Stimulated activated CD4-positive, alpha-beta T cell treated with anti-CD3 and anti-CD28 coated beads, Interleukin-4, amount 100 ng/mL, for 24 hours (primary cell): ENCODE measurements at places on chromosomes 11 and 22.

- no peak for DNase-seq
These were observed 156.5 kb upstream of the SOX6 start for GRCh38 chr11:16512899-16513241.

DNA sequence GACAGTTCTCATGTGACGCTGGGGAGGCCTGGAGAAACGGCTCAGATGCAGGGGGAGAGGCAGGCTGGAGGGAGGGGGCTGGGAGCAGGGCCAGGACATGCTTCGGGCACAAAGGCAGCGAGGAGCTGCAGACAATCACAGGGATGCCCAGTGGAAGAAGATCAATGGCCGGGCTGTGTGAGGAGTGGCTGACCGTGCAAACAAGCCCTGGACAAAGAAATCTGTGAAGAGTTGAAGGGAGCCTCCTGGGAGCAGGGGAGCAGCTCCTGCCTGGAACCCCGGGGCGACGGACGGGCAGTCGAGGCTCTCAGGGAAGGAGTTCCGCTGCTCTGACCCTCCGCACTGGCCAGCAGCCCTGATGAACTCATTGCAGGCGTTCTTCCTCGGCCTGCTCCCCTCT, 126.7 kb upstream of the B3GAT1 start:
- no peak for DNase-seq

GRCh38 chr11:79043726-79044125, 397.1 kb downstream of the TENM4 start:
- no peak for DNase-seq

- DNase-seq: no peak
These were observed 949 bp downstream of the TP53AIP1 start for GRCh38 chr11:128941573-128942271.

GRCh38 chr22:44693756-44694155, 8.2 kb upstream of the PRR5 start:
- DNase-seq: no peak

- no peak for DNase-seq
These were observed 38.1 kb downstream of the LARGE2 start for GRCh38 chr11:45960387-45961095.

- DNase-seq: no peak
These were observed 10.9 kb downstream of the TRIM22 start for GRCh38 chr11:5700421-5701054.

GRCh38 chr22:37353839-37354238, 71.5 kb downstream of the CYTH4 start:
- no peak for DNase-seq

GRCh38 chr11:42770444-42771065, 541.2 kb upstream of the API5 start:
- DNase-seq: no peak

DNA sequence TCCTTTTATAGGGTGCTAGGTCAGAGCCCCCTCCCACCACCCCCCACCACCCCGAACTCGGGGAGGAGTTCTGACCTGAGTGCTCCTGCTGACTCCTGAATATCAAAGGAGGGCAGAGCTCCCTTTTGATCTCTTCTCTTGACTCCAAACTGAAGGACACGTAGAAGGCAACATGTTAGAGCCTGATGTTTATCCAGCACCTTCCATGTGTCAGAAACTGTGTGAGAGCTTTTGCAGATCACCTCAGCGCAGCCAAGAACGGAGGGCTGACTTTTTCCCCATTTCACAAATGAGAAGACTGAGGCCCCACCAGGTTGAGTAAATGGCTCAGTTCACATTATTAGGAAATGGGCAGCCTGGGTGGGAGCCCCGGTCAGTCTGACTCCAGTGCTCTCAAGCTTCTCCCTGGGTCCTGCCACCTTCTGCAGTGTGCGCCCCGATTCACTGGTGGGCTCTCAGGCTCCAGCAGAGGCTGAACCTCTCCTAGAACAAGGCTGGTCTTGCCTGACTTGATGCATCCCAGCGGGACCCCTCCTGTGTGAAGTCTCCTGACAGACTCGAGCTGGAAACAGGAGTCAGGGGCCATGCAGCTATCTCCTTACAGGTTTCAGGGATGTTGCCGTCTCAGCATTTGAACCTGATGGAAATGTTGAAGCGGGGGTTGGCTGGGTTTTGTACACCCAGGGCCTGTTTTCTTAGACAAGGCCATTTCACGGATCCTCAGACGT, 98.5 kb downstream of the TSPAN18 start:
- DNase-seq: no peak

DNA sequence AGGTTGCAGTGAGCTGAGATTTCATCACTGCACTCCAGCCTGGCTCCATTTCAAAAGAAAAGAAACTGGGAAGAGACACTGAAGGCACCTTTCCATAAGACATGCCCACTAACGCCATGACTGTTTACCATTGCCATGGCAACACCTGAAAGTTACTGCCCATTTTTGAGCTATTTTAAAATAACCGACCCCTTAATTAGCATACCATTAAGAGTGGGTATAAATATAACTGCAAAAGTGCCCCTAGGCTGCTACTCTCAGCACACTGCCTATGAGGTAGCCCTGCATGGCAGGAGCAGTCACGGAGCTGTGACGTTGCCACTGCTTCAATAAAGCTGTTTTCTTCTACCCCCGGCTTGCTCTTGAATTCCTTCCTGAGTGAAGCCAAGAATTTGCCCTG, 9.9 kb upstream of the RNASEH2C start:
- no peak for DNase-seq

DNA sequence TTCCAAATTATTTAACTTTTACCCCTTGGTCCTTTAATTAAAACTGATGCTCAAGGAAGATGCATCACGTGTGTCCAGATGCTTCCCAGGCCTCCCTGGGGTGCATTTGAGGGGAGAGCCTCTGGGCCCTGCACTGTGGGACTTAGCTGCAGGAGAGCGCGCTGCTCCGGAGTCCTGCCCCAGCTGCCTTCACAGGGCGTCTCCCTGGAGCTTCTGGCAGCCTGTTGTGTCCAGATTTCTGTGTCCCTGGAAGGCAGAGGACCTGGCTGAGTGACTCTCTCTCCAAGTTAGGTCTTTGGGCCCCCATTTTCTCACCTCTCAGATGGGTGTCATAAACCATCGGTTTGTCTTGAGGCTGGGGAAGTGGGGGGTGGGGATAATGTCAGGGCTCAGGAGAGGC, 3.0 kb downstream of the ARHGAP8 start:
- DNase-seq: no peak

DNA sequence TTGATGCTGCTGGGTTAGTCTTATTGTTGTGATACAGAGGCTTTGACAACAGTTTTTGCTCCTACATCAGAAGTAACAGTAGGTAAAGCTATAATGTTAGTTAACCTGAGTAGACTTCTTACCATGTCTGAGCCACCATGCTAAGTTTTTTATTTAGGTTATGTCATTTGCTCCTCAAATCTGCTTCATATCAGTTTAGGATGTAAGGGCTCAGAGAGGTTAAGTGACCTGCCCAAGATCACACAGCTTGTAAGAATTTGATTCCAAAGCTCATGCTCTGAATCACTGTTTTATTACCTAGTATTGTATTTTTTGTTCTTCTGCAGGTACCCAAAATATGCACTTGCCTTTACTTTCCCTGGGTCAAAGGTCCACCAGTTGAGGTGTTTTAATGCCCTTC, 161.7 kb downstream of the COMMD9 start:
- DNase-seq: no peak

DNA sequence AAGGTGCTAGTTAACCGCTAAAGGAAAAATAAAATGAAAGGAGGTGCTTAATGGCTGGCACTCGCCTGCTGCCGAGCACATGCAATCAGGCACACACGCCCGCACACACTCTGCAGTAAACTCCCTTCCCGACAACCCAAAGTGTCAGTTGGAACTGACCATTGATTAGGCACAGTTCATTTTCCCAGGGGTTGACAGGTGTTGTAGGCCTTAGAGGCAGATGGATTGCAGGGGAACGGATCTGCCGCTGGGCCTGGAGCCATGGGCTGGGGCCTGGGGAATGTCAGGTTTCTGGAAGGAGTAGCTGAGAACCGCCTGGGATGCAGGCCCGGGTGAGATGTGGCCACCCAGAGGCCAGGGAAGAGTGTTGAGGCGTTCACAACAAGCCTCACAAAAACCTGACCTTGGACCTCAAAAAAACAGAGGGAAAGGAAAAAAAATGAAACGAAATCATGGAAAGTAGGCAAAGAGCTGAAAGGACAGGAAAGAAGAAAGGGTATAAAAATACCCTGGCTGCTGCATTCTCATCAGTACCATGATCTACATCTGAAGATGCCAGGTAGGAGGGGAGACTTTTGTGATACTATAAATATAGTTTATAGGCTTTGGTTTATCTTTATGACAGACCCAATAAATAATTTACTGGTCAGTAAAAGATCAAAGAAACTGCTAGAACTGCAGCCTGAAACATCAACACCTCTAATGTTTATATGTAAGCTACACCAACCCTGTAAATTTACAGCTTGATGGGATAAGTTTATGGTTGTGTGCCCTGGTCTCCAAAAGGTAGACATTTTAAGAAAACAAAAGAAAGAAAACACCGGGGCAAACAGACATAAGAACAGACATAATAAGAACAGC, 313.4 kb downstream of the BUD13 start:
- no peak for DNase-seq

- DNase-seq: no peak
These were observed 35.0 kb downstream of the GRIK4 start for GRCh38 chr11:120546312-120547205.

- no peak for DNase-seq
These were observed 15.9 kb downstream of the PRG3 start for GRCh38 chr11:57364851-57365660.

- no peak for DNase-seq
These were observed 49.1 kb downstream of the JAM3 start for GRCh38 chr11:134118006-134118405.

DNA sequence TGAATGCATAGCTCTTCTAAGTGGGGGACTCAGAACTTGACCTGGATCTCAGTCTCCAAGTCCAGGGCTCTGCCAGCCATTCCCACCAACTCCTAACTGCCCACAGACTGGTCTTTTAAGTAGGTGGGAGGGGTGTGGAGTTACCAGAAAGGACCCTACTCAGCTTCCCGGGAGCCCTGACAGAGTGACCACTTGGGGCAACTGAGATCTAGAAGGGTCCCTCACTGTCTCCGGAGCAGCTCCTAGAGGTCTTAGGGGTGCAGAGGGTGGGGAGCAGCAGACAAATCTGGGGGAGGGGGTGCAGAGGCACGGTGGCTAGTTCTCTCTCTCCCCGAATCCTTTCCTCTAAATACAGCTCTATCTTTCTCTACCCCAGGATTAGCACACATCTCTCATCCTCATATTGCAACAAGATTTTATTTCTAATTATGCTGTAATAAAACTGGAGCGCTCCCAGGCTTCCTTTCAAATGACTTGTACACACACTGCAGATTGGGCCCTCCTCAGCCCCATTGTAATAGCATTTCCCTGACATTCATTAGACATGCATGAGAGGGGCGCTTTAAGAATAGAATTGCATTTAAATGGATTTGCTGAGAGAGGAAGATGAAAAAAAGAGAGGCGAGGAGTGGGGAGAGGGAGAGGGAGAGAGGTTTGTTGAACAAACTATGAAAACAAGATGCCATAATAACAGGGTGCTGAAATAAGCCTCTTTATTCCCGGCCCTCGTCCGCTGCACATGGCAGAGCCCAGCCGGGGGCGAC, 219.0 kb downstream of the CEP164 start:
- no peak for DNase-seq

- DNase-seq: no peak
These were observed 1333.9 kb downstream of the BRD1 start for GRCh38 chr22:48493733-48494132.

DNA sequence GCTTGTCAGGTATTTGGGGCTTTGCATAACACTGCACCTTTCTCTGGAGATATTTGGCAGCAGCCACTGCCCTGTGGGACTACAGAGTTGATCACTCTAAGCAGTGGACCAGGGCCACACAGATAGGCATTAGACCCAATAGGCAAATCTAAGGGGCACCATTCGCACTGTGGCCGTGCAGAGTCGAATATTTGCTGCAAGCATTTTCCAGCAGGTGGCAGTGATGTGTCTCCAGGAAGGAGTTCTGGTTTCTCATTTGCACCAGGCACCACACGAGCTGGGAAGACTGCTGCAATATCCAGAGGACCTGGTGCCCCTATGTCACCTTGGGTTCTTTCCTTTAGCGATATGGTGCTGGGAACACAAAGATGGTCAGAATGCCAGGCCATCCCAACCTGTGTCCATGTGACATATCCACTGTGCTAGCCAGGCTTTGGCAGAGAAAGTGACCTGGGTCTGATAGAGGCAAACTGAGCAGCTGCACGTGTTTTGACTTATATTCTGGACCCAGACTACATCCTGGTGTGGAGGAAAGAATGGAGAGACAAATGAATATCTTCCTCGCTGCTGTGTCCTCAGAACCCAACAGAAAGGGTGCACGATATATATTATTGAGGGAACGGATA, 318.7 kb downstream of the BUD13 start:
- peak; percentile 4 for DNase-seq

GRCh38 chr22:45644714-45645113, 26.9 kb upstream of the ATXN10 start:
- DNase-seq: no peak

DNA sequence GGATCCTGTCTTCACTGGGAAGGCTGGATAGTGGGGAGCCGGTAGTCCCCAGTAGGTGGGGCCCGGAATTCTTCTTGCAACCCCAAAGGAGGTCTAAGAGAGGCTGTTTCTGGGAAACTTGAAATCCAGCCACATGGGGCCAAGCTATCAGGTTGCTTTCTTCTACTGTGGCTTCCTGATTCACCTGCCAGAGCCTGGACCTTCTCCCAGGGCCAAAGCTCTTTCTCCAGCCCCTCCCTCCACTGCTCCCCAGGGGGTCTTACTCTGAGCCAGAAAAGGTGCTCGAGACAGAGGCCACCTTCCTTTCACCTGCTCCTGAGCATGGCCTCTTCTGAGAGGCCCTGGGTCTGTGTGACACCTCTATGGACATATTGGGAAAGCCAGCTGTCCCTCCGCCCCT, 9.1 kb downstream of the TST start:
- DNase-seq: no peak

DNA sequence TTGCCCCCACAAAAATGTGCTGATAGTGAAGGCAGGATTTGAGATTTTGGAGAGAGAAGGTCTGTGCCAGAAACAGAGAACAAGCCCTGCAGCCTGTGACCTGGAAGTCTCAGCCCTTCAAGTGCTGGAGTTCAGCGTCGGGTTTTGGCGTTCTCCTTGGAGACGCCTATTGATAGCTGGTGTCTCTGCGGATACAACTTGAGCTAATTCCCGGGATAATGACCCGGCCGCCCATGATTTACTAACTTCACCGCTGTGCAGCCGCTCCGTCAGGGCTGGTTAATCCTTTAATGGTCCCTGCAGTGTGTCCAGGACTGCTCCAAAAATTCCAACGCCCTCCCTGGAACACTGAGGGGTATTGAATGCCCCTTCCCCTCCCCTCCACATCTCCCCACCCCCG, 76.6 kb downstream of the WT1 start:
- no peak for DNase-seq

GRCh38 chr22:29788339-29789279, 21.4 kb downstream of the UQCR10 start:
- no peak for DNase-seq

GRCh38 chr11:7967097-7967496, 1.9 kb upstream of the NLRP10 start:
- no peak for DNase-seq

DNA sequence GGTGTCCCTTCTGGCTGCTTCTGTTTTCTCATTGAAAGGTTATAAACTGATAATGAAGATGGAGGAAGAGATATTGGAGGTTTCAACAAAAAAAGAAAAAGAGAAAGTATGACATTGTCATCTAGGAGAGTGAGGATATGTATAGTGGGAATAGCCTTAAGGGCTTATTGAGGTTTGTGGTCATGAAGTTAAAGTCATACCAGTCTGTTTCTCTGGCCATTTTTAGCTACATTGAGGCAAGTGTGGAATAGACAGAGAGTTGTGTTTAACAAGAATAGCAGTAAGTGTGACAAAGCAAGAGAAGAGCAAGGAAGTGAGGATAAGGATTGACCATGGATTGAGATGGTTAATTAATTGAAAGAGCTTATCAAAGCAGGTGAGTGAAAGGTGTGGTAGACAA, 110.4 kb downstream of the ELP4 start:
- no peak for DNase-seq
